ENCODE measurements at places on chromosomes 6 and 20.

- no peak for DNase-seq
Observed at GRCh38 chr6:33391922-33392594, 435 bp downstream of the KIFC1 start.

- no peak for DNase-seq
Observed at GRCh38 chr6:120262354-120262753, 912.8 kb upstream of the MAN1A1 start.

DNA sequence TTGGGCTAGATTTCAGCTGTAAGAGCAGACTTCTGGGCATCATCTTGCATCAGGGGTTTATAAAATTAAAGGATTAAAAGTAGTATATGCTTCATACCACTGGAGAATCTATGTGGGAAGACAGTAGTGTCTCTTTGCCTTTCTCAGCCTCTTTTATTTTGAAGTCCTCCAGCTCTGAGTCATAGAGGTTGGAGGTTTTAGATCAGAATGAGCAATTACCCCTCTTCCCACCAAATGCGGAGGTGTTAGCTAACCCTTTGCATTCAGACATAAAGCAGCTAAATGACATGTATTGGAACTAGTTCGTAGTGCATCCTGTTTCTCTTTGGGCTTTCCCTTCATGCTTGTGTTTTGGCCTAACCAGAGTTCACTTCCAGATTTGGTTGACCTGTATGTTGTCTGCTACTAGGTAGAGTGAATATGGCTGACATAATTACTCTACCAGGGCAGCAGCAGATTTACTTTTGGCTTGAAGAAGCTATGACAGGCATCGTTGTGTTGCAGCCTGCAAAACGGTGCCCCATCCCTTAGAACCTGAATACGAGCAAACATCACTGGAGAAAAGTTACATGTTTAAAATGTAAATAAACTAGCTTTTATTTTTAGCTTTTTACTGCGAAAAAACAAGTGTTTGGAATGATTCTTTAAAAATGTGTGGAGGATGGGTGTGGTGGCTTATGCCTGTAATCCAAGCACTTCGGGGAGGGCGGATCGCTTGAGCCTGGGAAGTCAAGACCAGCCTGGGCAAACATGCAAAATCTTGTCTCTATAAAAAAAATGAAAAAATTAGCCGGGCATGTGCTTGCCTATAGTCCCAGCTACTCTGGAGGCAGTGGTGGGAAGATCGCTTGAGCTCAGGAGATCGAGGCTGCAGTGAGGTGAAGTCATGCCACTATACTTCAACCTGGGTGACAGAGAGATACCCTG is 82.2 kb downstream of the MYO6 start:
- no peak for DNase-seq

DNA sequence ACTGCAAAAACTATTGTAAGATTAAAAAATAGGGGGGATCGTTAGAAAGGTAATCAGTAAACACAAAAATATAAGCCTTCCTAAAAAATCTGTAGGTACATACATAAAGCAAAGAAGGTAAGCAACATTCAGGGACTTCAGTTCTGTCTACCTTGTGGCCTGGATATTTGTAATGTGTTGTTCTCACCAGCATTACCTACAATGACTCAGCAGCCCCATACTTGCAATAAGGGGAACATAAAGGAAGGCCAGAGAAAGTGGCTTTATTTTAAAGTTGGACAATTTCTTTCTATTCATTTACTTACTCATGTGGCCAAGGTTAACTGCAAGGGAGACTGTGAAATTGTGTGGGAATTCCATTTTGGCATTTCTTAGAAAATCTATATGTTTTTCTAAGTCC is 277.2 kb upstream of the PREP start:
- DNase-seq = no peak

Measured in stimulated activated CD8-positive, alpha-beta memory T cell treated with anti-CD3 and anti-CD28 coated beads, Interleukin-2, amount 100 ng/mL, for 1 hour (primary cell).